ENCODE measurements at places on chromosomes 16 and 17.

DNA sequence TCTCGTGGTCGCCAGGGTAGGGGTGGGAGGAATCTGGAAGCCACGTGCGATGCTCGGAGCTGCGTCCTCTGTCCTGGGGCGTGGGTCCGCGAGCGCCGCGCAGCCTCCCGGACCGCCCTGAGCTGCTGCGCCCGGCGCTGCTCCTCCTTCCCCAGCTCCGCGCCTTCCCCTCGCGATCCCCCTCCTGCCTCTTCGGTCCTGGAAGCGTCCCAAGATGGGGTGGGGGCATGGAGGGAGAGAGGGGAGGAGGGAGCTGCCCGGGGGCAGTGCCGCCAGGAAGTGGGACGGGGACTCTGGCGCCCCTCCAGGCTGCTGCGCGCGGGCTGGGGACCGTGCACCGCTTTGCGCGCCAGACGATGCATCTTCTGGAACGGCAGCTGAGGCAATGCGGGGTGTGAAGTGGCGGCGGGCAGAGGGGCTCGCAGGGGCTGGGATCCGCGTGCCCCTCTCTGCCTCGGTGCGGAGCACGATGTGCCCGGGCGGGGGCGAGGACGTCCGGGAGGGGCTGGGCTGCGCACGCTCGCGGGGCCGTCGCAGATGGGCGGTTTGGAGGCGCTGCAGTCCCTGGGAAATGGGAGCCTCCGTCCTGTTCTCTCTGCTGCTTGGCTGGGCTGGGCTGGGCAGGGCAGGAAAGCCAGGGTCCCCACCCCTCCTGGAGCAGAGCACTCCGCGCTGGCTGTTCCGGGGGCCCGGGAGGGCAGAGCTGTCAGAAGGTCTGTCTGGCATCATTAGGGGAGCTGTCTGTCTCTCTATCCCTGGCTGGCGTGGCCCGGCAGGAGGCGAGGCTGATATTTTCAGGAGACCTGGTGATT lies 388.0 kb downstream of the SEC14L1 start:
- no peak for DNase-seq

DNA sequence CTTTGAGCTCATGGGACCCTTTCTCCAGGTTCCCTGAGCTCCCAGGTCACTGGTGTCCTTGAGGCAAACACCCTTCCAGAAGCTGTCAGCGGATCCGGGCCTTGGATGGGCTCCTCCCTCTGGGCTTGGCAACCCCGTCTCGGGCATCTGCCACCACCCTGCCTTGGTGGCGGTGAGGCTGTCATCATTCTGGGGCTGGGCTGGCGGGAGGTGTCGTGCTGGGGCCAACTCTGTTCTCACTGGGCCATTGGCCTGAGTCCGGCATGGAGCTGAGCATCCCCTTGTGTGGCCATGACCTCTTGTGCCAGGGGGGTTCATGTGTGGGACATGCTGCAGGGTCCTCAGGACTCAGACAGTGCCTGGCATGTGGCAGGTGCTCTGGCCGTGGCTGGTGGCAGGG lies 197.6 kb downstream of the LAT start:
- DNase-seq, result no peak

- no peak for DNase-seq
Observed at GRCh38 chr17:38942696-38943334, 17.4 kb downstream of the LASP1NB start.

DNA sequence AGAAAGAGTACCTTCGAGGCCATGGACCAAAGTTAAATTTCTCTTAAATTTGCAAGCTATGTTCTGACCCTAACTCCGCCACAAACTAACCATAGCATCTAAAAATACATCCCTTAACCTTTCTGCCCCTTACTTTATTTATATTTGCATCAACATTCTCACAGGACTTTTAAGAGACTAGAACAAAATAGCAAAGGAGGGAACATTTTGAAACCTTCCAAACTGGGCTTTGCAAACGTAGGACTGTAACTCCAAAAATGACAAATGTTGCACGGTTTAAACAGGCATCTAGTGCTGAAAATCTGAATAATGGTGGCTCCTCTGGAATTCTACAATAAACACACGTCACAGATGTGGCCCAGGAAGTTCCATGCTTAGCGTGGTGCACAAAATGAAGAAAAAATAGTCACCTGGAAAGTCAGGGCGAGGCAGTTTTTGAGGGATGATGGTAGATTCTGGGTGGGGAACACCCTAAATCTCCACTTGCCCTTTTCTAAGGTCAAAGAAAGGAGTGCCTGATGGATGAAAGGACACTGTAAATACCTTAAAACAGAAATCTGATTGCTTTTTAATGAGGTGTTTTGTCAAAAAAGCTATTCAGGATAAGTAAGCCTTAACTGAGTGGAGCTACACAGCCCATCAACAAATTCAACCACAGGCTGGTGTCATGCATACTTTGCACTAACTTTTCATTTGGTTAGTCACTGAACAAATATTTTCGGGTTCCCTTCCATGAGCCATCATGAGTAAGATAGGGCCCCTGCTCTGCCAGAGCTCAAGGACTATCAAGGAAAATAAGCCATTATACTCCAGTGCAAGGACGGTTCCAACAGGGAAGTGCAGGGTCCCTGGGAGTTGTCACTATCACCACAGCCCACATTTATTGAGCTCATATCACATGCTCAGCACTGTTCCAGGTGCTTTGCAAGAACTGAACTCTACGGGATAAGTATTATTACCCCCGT lies 21.2 kb downstream of the ARHGAP17 start:
- no peak for DNase-seq

GRCh38 chr16:83717814-83718213 lies 90.0 kb upstream of the HSBP1 start:
- peak; percentile 8 for DNase-seq

DNA sequence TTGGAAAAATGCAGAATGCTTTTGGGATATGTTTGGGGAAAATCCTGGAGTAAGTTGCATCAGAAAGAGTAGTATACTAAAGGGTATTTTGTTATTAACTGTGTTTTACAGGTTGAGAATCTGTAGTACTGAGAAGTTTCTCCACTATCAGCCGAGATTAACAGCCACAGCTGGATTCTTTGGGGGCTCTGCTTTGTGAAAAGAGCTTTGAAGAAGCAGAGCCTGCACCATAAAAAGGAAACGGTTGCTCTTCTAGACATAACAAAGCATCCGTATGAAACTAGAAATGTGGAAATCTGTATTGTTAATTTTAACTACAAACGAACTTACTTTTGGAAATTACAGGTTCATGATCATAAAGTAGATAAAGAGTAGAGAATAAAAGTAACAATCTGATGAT lies 5.3 kb downstream of the NLK start:
- DNase-seq, result no peak

GRCh38 chr16:80540516-80541305 lies at the start of gene DYNLRB2:
Gene DYNLRB2 (plus strand): TSS chr16:80540993. CDS start chr16:80541077, 84 bp downstream.
- DNase-seq, result peak; percentile 84

- DNase-seq, result no peak
Observed at GRCh38 chr17:54898576-54898975, 2.1 kb upstream of the TOM1L1 start.

- DNase-seq, result no peak
Observed at GRCh38 chr16:75957870-75958269, 231.6 kb upstream of the CPHXL start.

DNA sequence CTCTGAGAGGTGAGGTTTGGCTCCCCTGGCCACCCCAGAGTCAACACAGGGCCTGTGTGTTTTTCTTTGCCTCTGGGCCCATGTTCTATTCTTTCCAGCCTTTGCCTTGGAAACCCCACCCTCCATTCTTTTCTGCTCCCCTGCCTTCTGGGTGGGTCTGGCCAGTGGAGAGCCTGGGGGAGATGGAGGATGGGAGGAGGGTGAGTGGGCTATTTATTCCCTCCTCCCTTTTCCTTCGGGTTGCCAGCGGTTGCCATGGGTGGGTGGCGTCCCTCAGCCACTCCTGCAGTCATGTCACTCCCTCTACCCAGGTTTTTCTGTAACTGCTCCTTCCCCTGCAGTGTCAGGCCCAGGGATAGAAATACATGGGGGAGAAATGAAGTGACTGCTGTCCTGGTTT lies 15.5 kb downstream of the CMIP start:
- no peak for DNase-seq

GRCh38 chr16:65698791-65699321 lies 577.0 kb upstream of the CDH11 start:
- no peak for DNase-seq

GRCh38 chr16:58306327-58306726 lies 11.5 kb upstream of the PRSS54 start:
- DNase-seq, result no peak

DNA sequence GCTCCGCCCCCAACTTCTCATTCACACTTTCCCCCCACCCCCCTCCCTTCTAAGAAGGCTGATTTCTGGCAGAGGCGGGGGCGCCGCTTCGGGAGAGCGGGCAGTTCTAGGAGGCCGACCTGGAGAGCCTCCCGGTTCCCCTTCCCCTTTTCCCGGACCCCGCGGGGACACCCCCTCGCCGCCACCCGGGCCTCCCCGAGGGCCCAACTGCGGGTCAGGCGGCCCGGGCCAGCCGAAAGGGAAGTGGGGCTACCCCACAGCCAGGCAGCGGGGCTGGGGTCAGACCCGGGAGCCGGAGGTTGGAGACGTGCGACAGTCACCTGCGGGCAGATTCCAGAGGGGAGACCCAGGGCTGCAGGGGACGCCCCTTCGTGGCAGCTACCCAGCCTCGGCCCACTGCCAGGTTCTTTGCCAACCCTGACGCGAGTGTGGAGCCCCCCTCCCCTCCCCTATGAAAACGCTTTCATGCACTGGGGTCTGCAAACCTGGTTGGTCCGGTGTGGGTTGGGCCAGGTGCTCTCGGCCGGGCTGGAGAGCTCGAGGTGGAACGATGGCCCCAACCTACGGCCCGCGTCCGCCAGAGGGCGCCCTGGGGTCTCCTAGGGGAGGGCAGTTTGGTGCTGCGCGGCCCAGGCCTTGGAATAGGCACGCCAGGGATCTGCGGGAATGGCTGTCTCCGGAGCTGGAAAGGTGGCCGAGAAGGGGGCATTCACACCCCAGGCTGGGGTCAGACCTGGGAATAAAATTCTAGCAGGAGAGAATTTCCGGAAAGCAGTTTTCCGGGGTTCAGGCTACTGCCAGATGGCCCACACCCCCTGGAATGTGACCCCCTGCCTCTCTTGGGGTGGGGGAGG lies 721 bp upstream of the SOCS3 start:
- peak; percentile 41 for DNase-seq

GRCh38 chr17:56659622-56660021 lies 66.1 kb downstream of the NOG start:
- DNase-seq, result no peak

- DNase-seq, result no peak
Observed at GRCh38 chr16:67177743-67178699, 5.7 kb downstream of the MATCAP1 start.

GRCh38 chr17:50266384-50267073 lies 7.7 kb upstream of the TMEM92 start:
- DNase-seq, result no peak

- no peak for DNase-seq
Observed at GRCh38 chr17:39751016-39751543, 13.3 kb downstream of the GRB7 start.

- DNase-seq, result no peak
Observed at GRCh38 chr17:56031636-56032035, 121.6 kb upstream of the ANKFN1 start.

- DNase-seq, result no peak
Observed at GRCh38 chr17:14318918-14319205, 18.0 kb downstream of the HS3ST3B1 start.

DNA sequence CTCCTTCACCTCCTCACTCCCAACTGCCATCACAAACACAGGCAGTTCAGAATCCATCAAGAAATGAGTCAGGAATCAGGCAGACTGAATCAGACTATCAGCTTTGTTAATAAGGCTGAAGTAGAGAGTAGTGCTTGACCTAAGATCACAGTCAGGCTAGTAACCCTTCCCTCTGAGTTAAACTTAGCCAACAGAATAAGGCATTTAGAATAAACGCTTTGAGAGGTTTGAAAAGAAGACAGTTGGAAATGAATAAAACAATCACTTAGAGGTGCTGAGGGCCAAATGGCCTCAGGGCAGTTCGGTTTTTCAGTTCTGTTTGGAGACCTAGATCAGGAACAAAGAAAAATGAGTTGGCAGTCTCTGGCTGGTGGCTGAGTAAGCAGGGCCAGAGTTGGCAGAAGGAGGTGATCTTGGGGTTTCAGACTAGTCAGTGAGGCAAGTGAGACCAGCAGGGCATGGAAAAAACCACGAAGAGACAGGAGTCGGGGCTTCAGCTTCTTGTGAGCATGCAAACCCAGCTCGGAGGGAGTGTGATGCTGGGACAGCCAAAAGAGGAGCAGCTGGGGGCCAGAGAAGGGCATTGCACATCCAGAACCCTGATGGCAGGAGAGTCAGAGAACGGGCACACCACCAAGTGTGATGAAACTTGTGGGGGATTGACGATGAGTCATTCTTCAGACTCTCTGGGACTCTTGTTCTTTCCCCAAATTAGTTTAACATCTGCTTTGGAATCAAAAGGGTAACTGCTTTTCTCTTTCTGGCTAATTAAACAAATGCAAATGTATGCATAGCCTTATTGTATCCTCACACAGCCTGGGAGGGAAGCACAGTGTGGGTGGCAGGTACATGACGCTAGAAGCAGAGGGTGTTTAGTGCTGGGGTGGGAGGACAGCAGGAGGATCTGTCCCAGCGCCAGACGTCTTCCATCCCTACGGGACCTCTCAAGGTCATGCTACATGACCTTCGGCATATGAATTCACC lies 54.8 kb downstream of the SPECC1 start:
- peak; percentile 50 for DNase-seq

DNA sequence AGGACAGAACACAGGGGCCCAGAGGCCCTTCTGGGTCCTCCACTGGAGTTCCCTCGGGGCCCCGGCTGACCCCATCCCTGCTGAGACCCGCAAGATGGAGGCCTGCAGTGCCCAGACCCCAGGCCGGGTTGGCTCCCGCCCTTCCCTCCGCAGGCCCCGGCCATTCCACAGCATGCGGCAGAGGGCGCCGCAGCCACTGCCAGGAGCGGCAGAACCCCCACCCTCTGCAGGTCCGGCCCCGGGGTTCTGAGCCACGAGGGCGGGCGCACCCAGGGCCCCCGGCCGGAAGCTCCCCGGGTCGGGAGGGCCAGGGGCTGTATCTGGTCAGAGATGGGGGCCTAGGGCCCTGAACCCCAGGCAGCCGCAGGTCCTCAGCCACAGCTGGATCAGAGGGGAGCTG lies 2.4 kb upstream of the PERCC1 start:
- DNase-seq, result no peak

- no peak for DNase-seq
Observed at GRCh38 chr17:78038748-78039288, 80.3 kb downstream of the TNRC6C start.

GRCh38 chr16:86378128-86378527 lies 132.2 kb upstream of the FOXF1 start:
- no peak for DNase-seq

- no peak for DNase-seq
Observed at GRCh38 chr17:1438593-1439083, 17.4 kb downstream of the CRK start.

DNA sequence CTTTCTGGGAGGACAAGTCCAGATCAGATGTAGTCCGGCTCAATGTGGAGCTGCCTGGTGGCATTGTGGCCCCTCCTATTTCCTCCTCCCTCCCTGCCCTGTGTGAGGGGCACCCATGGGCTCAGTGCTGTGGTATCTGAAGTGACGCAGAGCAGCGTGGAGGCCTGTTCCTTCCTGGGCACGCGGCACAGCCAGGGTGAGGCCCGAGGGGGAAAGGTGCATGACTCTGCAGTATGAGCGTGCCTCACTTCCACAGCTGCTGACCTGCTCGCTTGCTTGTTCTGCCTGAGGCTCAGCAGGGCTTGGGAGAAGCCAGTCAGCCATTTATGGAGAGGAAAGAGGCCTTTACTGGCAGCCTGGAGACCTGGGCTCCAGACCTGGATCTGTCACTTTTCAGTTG lies 11.7 kb downstream of the TMEM238L start:
- DNase-seq, result no peak

All from nucleus accumbens (tissue), 56 donors.